Smooth muscle cell of the coronary artery (primary cell): ENCODE measurements at places on chromosomes 13 and 19. TPM values are rescaled to one million over a fixed set of nuclear protein-coding genes. Genes with fewer than 3 reads are reported as not detected.

Gene OR10H1
- total RNA-seq, result not detected in 2 replicates

Gene LSM4
- 37.7 and 155 TPM in 2 replicates for total RNA-seq

Gene LGALS14
- total RNA-seq, result 0.08 TPM in 1 of 2 replicates, not detected in the other

Gene CFD
- 0.83 and 156 TPM in 2 replicates for total RNA-seq

Gene CPAMD8
- 0.12 and 0.45 TPM in 2 replicates for total RNA-seq

Gene SLITRK6
- 1.5 TPM in 1 of 2 replicates, not detected in the other for total RNA-seq

Gene MYO16
- total RNA-seq, result not detected in 2 replicates

Gene SHC2
- 0.08 and 4.1 TPM in 2 replicates for total RNA-seq

Gene CLC
- total RNA-seq, result not detected in 2 replicates

Gene FAAP24
- total RNA-seq, result 1.5 and 1.7 TPM in 2 replicates

Gene NLRP12
- total RNA-seq, result 0.08 TPM in 1 of 2 replicates, not detected in the other

Gene ONECUT3
- total RNA-seq, result not detected in 2 replicates

Gene ZNF20
- 3.2 and 4.5 TPM in 2 replicates for total RNA-seq

Gene RDH8
- not detected in 2 replicates for total RNA-seq

Gene PGPEP1
- 37.3 and 90.9 TPM in 2 replicates for total RNA-seq

Gene ARRDC2
- 4.2 and 5.9 TPM in 2 replicates for total RNA-seq

Gene CGB8
- not detected in 2 replicates for total RNA-seq

Gene ZNF799
- total RNA-seq, result 2.2 TPM in 2 replicates

Gene IGFL1
- total RNA-seq, result not detected in 2 replicates

Gene TMC4
- 0.15 TPM in 1 of 2 replicates, not detected in the other for total RNA-seq

Gene ACER1
- not detected in 2 replicates for total RNA-seq

Gene CALM3
- total RNA-seq, result 145 and 560 TPM in 2 replicates
